Aorta (tissue), 5 donors: ENCODE measurements at places on chromosomes 4 and X.

DNA sequence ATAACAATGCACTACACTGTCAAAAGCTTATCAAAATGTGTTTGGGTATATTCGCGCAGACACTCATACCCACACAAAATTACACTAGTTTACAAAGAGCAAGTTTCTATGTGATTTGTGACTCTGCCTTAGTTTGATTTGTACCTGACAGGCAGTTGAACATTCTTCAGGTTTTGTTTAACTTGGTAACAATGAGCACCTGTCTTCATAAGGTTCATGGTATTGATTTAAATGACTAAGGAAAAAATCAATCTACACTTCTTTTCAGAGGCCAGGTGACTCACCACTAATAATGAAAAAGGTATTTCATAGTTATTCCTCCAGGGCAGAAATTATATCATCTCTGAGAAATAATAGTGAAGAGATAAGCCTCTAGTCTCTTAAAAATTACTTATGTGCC, 1114.6 kb upstream of the AGA start:
- DNase-seq, result no peak
- no peak overlapping the region for H3K4me3 ChIP-seq
- H3K27ac ChIP-seq, result no peak overlapping the region
- no peaks in the 10 kb centered on the region for H3K36me3 ChIP-seq
- no peaks in the 10 kb centered on the region for H3K4me1 ChIP-seq

DNA sequence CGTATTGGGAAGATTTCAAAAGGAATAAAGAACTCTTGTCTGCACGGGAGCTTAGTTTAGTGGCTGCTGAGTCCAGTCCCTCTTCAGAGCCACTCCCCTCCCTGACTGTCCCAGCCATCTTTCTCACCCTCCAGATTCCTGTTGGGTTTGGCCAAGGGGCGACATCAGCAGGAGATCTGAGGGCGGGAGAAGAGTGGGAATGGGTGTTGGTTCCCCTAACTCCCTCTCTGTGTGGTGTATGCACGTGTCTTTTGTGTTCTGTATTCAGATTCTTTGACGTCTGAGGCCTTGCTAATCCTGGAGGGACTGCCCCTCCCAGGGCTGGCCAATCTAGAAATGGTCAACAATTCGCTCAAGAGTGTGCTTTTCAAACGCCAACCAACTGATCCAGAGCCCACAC, 37.4 kb downstream of the CYTL1 start:
- no peak overlapping the region for H3K4me3 ChIP-seq
- H3K36me3 ChIP-seq, result no peaks in the 10 kb centered on the region
- H3K27me3 ChIP-seq, result no peaks in the 10 kb centered on the region
- no peaks in the 10 kb centered on the region for H3K4me1 ChIP-seq

- H3K27ac ChIP-seq, result no peak overlapping the region
- H3K4me3 ChIP-seq, result no peak overlapping the region
- no peaks in the 10 kb centered on the region for H3K4me1 ChIP-seq
- H3K36me3 ChIP-seq, result no peaks in the 10 kb centered on the region
These were observed 2.2 kb upstream of the CLDN2 start for GRCh38 chrX:106917830-106918500.

GRCh38 chr4:10461850-10462400, 4.7 kb upstream of the ZNF518B start:
- no peaks in the 10 kb centered on the region for H3K27me3 ChIP-seq
- no peak overlapping the region for H3K4me3 ChIP-seq

GRCh38 chr4:3177905-3178304, 71.1 kb upstream of the MSANTD1 start:
- H3K36me3 ChIP-seq, result peaks cover 19% of the 10 kb centered on the region
- DNase-seq, result no peak
- no peak overlapping the region for H3K4me3 ChIP-seq
- H3K27ac ChIP-seq, result no peak overlapping the region
- H3K27me3 ChIP-seq, result no peaks in the 10 kb centered on the region
